Fibroblast of skin of back (primary cell): ENCODE measurements at places on chromosomes 4 and X.

DNA sequence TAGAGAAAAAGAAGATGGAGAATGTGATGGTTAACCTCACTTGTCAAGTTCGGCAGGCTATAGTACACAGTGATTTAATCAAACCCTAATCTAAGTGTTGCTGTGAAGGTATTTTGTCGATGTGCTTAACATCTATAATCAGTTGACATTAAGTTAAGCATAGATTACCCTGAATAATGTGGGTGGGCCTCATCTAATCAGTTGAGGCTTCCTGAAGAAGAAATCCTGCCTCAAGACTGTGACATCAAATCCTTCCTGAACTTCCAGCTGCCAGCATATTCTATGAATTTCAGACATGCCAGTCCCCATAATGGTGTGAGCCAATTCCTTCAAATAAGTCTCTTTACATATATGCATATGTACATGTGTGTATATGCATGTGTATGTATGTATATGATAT, 181.4 kb downstream of the PACRGL start:
- no peak for DNase-seq

GRCh38 chrX:125998432-125998831, 167.7 kb downstream of the DCAF12L2 start:
- DNase-seq: peak; percentile 6

DNA sequence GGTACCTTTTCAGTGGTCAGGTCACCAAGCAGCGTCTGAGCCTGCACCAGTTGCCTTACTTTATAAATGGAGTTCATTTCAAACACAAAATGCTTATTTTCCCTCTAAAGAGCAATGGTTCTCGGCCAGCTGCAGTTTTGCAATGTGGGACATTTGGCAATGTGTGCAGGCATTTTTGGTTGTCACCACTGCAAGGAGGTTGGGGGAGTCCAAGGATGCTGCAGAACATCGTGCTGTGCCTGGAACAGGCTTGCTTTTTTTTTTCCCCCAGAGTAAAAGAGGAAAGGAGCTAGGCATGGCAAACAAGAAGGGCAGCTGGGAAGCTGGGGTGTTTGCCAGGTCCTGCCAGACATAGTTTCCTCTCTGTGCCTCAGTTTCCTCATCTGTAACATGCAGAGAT, 115.6 kb downstream of the GPR143 start:
- DNase-seq: no peak

DNA sequence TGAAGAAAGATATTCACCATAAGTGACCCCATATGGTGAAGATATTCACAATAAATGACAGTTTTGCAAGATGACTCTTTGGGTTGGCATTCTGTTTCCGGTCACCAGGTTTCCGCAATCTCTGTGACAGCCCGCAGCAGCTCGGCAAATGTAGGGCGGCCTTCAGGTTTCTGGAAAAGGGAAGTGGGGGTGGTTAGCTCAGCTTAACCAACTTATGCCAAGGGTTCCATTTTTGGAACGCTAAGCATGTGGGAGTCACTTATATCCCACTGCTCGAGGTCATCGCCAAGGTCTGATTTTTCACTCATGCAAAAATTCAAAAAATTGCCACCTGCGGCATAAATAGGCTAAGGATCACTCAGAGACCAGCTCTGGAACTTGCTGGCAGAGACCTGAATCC, 51.0 kb downstream of the NIPAL1 start:
- DNase-seq: no peak

- peak; percentile 19 for DNase-seq
Observed at GRCh38 chrX:16882169-16882568, 12.0 kb upstream of the RBBP7 start.

GRCh38 chr4:15457406-15458201, 12.1 kb upstream of the CC2D2A start:
- peak; percentile 68 for DNase-seq

- no peak for DNase-seq
Observed at GRCh38 chr4:39682138-39682537, 15.8 kb upstream of the UBE2K start.

DNA sequence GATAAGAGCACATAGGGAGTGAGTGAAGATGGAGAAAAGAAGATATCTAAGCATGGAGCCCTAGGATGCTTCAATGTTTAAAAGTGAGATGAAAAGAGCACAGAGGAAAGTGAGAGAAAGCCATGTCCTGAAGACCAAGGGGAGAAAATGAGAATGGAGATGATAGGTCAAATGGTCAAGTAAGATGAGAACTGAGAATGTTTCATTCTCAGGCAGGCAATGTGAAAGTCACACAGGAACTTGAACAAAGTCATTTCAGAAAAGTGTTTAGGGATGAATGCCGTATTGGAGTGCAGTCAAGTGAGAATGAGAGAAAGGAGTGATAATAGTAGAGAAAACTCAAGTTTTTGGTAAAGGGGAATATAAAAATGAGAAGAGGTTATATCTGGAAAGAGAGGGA, 148.7 kb upstream of the PTCHD1 start:
- no peak for DNase-seq

- no peak for DNase-seq
Observed at GRCh38 chrX:71634366-71634765, 16.1 kb upstream of the CXCR3 start.

DNA sequence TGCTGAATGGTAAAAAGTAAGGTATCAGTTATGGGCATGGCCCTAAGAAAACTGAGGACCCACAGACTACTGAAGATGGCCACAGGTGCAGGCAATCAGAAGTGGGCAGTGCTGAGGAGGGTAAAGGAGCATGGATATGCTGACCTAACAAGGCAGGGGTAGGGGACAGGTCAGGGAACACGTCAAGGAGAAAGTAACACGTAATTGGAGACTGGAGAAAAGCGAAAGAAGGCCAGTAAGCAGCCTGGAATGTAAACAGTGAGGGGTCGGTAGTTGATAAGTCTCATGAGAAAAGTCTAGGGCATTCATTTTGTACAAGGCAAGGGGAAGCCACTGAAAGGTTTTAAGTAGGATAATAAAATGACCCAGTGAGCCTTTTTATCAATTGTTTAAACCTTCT, 153.3 kb downstream of the PRDM5 start:
- DNase-seq: peak; percentile 82

GRCh38 chr4:25608644-25609043, 47.0 kb upstream of the SLC34A2 start:
- DNase-seq: no peak

DNA sequence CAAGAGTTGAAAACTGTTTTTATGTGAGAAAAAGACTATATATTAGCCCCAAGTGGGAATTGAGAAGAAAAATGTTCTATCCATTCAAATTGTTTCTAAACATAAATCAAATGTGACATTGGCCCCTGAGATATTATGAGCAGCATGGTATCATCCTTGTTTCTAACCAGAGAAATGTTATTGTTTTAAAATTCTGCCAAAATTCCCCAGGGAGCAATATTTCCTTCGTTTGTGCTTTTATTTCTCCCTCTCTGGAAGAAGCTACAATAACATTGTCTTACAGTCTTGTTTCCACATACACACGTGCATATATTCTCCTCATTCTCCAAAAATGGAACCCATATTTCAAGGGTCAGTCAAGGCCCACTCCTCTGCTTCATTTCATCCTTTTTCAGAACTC, 46.7 kb downstream of the MAGEB17 start:
- peak; percentile 73 for DNase-seq

- no peak for DNase-seq
Observed at GRCh38 chr4:184284336-184284690, 66.6 kb upstream of the ENPP6 start.

DNA sequence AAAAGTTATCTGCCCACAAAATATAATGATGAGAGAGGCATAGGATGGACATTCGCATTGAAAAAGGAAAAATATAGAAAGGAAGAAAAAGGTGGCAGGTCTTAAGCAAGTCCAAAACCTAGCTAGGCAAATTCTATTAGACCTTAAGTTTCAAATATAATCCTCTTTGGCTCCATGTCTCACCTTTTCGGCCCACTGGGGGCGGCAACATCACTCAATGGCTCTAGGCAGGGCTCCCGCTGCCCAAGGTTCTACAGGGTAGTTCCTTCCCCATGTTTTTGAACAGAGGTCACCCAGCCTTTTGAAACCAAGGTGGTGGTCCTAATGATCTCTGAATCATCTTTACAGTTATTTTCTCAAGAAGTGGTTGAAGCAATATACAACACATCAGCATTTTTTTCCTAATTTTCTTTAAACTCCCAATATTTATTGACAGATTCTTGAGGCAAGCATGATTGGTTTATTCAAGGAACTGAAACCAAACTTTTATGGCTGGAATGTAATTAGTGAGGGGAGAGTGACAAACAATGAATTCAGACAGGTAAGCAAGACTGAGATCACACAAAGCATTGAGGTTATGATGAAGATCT, 309.4 kb downstream of the ANTXR2 start:
- no peak for DNase-seq

DNA sequence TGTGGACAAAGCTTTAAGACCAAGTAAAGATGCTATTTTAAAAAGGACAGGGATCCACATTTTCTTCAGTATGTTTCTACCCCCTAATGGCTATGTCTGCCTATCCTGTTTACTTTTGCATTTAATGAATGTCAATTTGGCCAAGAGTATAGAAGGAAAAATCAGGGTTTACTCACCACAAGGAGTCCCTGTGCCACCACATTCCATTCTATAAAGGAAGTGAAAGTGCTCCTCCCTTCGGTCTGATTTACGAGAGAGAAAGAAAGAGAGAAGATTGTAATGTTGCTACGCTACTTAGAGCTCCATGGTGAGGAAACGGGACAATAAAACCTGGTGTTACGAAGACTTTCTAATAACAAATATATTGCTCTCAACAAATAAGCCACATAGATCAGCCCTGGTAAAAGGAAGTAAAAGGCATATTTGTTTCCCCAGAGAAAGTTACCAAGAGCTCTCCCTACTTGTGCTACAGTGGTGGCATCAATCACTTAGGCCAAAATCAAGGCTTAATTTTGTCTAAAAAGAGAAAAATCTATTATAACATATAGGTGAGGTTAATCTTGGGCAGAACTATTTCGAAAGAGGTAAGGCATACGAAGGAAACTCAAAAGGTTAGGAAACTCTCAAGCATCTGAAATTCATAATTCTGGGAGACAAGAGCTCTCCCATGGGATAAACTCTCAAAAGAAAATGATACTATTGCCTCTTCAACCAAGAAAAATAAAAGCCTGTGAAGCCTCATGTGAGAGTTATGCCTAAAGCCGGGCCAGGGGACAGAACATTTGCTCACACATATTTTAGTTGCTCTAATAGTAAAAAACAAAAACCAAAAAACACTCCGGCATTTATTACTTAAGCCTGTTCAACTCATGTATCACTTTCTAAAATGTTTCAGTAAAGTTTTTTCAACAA, 29.5 kb downstream of the TAPT1 start:
- DNase-seq: peak; percentile 83

DNA sequence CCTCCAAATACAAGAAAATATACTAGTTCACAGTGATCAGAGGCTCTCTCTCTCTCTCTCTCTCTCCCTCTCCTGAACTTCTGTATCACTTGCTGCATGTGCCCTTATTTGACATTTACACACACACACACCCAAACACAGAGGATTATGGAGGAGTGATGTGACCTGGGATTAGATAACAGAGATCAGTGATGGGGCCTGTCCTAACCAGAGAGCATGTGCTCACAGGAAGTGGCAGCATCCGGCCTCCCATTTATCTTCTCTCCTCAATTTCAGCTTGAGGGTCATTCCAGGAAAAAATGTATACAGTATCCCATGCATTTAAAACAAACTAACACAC, 143.0 kb downstream of the TSPAN5 start:
- no peak for DNase-seq
